Osteoblast (primary cell): ENCODE measurements at places on chromosomes 7 and 10. TPM values are rescaled to one million over a fixed set of nuclear protein-coding genes. Genes with fewer than 3 reads are reported as not detected.
A peak's percentile ranks its signal among the peaks of the same experiment; 100 is the strongest.

The RPEL1 gene
- total RNA-seq, result 0.29 and 0.36 TPM in 2 replicates

The OR6B1 gene
- total RNA-seq, result not detected in 2 replicates

- peak; percentile 88 for DNase-seq
- H3K36me3 ChIP-seq, result no peaks in the 10 kb centered on the region
- no peaks in the 10 kb centered on the region for H3K27me3 ChIP-seq
- no peak overlapping the region for H3K4me3 ChIP-seq
Measured at GRCh38 chr10:554182-554848, 135.2 kb downstream of the DIP2C start.

- no peak overlapping the region for H3K4me3 ChIP-seq
- H3K27me3 ChIP-seq, result no peaks in the 10 kb centered on the region
- no peak overlapping the region for H3K27ac ChIP-seq
- peaks cover 6% of the 10 kb centered on the region for H3K4me1 ChIP-seq
Measured at GRCh38 chr10:115957012-115957399, 316.0 kb downstream of the GFRA1 start.

- no peaks in the 10 kb centered on the region for H3K27me3 ChIP-seq
- peaks cover 41% of the 10 kb centered on the region for H3K36me3 ChIP-seq
- DNase-seq, result no peak
- peaks cover 10% of the 10 kb centered on the region for H3K4me1 ChIP-seq
- H3K4me3 ChIP-seq, result no peak overlapping the region
Measured at GRCh38 chr7:48107926-48108472, 18.9 kb downstream of the UPP1 start.

DNA sequence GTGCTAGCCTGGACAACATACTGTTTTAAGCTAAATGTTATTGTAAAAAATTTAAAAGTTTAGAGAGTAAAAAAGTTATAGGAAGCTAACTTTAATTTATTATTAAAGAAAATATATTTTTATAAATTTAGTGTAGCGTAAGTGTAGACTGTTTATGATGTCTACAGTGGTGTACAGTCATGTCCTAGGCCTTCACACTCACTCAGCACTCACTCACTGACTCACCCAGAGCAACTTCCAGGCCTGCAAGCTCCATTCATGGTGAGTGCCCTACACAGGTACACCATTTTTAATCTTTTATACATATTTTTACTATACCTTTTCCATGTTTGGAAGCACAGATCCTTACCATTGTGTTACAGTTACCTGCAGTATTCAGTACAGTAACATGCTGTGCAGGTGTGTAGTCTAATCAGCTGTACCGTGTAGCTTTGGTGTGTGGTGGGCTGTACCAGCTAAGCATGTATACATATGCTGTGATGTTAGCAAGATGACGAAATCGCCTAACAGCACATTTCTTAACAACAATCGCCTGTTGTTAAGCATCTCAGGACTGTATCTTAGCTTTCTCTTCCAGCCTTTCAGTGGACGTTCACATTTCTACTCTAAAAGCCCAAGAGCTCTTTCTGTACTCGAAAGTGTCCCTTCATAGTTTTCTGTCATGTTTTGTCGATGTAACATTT lies 12.5 kb downstream of the RNF32 start:
- H3K4me1 ChIP-seq, result no peaks in the 10 kb centered on the region
- no peak for DNase-seq
- H3K27me3 ChIP-seq, result peaks cover 4% of the 10 kb centered on the region
- no peaks in the 10 kb centered on the region for H3K36me3 ChIP-seq
- no peak overlapping the region for H3K4me3 ChIP-seq

- H3K4me3 ChIP-seq, result no peak overlapping the region
- no peak for DNase-seq
- H3K36me3 ChIP-seq, result peaks cover 4% of the 10 kb centered on the region
- H3K27ac ChIP-seq, result no peak overlapping the region
Measured at GRCh38 chr10:62015994-62016393, 114.5 kb downstream of the ARID5B start.
